Activated naive CD4-positive, alpha-beta T cell treated with anti-CD3 and anti-CD28 coated beads for 36 hours (primary cell): ENCODE measurements at places on chromosomes 16 and 17. TPM values are rescaled to one million over a fixed set of nuclear protein-coding genes. Genes with fewer than 3 reads are reported as not detected.
A peak's percentile ranks its signal among the peaks of the same experiment; 100 is the strongest.

The KRTAP16-1 gene
- total RNA-seq = not detected

The NTN3 gene
- total RNA-seq = not detected

The UNC119 gene
- 48.6 TPM for total RNA-seq

GRCh38 chr16:15672514-15673167 is 22.6 kb downstream of the NDE1 start:
- peak overlapping the region; percentile 62 for H3K4me3 ChIP-seq
- H3K27ac ChIP-seq = peak overlapping the region; percentile 89
- H3K27me3 ChIP-seq = no peaks in the 10 kb centered on the region
- H3K36me3 ChIP-seq = peaks cover 32% of the 10 kb centered on the region
- H3K4me1 ChIP-seq = peaks cover 43% of the 10 kb centered on the region

The CACNG3 gene
- not detected for total RNA-seq

DNA sequence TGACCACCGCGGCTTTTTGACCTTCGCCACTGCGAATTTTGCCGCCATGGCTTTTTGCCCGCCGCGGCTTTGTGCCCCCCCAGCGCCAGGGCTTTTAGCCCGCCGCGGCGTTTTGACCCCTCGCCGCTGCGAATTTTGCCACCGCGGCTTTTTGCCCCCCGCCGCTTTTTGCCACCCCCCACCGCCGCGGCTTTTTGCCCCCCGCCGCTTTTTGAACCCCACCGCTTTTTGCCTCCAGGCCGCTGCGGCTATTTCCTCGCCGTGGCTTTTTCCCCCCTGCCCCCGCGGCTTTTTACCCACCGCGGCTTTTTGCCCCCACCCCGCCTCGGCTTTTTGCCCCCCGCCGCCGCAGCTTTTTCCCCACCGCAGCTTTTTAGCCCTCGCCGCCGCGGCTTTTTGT is 134.8 kb upstream of the TP53TG3C start:
- no peaks in the 10 kb centered on the region for H3K4me1 ChIP-seq
- H3K27me3 ChIP-seq = no peaks in the 10 kb centered on the region
- H3K36me3 ChIP-seq = no peaks in the 10 kb centered on the region

GRCh38 chr17:9924735-9925191 is 19.7 kb upstream of the RCVRN start:
- no peaks in the 10 kb centered on the region for H3K27me3 ChIP-seq
- H3K4me3 ChIP-seq = no peak overlapping the region
- DNase-seq = peak; percentile 23
- H3K36me3 ChIP-seq = no peaks in the 10 kb centered on the region
- peaks cover 2% of the 10 kb centered on the region for H3K4me1 ChIP-seq
- H3K27ac ChIP-seq = no peak overlapping the region
